ENCODE measurements at places on chromosomes 16 and 17.

- DNase-seq, result no peak
Measured at GRCh38 chr17:48471817-48472410, 41.9 kb upstream of the SKAP1 start.

DNA sequence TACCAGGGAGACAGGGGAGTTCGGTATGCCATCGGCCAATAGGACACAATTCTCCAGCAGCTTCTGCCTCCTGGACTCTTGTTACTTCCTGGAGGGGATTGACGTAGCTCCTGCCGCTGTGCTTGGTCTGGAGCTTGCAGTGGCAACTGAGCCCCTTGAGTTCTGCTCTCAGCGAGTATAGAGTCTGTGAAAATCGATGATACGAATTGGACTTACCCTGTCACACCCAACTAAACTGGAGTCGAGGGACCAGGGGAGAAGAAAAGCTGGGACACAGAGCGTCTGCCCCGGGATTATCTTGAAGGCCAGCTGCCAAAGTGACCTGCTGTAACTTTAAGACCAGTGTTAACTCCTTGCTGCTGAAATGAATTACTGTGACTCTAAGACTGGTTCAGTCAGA, 22.2 kb downstream of the SEC14L1 start:
- DNase-seq, result peak; percentile 12

- DNase-seq, result no peak
Measured at GRCh38 chr16:317583-317982, 34.6 kb downstream of the PDIA2 start.

- DNase-seq, result no peak
Measured at GRCh38 chr17:50047488-50048126, 8.3 kb upstream of the ITGA3 start.

GRCh38 chr16:14455573-14455972, 174.5 kb downstream of the PARN start:
- DNase-seq, result no peak

DNA sequence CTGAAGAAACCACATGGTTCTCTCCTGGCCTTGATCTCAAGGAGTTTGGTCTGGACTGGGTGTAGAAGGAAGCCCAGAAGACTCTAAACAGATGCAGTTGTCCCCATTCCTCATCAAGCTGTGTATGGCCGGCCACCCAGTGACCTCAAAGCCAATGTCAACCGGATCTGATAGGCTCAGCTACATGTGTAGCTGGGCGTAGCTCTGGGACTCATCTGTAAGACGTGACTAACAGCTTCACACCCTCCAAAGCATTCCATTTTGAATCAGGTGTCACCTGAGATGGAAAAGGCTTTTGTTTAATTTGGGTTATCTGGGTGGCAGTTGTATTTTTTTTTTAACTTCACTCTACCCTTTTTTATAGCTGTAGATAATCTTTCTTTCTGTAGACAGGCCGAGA, 130.4 kb downstream of the ABCC12 start:
- no peak for DNase-seq

- peak; percentile 36 for DNase-seq
Measured at GRCh38 chr17:4199818-4200402, 56.9 kb downstream of the CYB5D2 start.

DNA sequence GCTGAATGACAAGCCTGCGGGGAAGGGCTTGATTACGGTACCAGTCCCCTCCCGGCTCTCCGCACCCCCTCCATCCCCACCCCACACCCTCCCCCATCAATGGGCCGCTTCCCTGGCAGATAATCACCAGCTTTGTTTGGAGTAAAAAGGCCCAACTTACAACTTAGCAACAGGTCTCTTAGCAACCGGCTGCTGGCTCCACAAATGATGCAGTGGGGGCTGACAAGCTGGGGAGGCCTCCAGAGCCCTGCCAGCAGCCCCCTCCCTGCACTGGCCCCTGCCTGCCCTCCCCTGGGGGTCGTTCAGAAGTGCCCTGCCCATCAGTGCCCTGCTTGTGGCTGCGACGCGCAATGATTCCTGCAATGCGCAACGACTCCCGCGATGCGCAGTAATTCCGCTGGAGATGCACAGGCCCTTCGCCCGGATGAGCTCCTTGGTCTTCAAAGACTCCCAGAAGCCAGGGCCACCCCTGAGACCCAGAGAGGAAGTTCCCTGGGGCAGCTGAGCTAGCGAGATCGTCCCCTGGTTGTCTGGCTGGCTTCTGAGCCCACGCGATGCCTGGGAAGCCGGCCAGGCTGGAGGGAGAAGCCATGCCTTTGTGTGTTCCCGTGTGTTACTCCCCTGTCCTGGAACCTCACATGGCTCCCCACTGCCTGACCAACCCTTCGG, 23.3 kb downstream of the CPNE2 start:
- DNase-seq, result no peak

DNA sequence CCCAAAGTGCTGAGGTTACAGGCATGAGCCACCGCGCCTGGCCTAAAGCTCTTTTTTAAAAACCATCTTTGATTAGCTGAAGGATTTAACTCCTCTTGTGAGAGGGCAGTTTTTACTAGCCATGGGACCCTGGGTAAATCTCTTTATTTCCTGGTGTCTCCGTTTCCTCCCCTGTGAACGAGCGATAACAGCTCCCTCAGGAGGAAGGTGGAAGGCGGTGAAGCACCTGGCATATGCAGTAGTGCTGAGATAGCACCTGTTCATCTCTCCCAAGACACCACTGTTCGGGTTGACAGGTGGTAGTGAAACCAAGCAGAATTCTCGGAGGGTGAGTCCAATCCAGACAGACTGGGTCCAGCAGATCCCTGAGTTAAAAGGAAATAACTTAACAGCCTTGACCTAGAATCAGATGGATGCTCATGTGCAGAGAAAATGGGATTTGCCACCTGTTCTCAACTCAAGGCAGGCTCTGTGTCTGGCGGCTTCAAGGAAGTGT, 86.2 kb downstream of the CRISPLD2 start:
- no peak for DNase-seq

DNA sequence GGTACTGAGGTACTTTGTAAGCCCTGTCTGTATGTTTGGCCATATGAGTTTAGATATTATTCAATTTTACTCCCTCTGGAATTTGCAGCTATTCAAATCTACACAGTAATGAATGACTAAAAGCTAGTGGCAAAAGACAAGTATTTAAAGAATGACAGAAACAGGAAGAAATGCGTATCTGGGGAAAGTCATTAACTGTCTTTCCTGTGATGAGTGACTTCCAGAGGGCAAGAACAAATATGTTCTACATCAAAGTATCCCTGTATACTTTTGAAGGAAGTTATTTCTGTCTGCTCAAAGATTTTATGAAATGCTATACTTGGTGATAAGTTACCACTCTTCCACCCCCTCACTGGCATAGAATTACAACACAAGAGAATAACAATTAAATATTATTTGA, 489.3 kb upstream of the SOX9 start:
- DNase-seq, result no peak

DNA sequence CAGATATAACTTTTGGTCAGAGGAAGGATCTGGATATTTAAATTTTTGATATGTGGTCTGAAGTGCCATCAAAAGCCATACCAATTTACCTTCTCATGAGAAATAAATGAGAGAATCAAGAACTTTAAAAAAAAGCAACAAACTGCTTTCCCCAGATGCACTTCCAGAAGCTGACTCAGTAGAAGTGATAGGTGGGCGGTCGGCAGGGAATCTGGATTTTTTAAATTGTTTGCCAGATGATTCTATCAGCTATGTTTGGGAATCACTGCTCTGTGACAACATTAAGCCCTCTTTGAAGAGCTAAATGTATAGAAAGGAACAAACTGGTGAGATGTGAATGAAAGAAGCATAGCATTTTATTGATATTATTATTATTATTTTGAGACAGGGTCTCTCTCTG, 19.2 kb downstream of the CDH3 start:
- DNase-seq, result no peak

GRCh38 chr17:34998205-34998604, 17.9 kb downstream of the LIG3 start:
- peak; percentile 79 for DNase-seq

GRCh38 chr17:78387977-78388941, 9.8 kb downstream of the PGS1 start:
- no peak for DNase-seq
